ENCODE measurements at places on chromosomes 1 and 21. TPM values are rescaled to one million over a fixed set of nuclear protein-coding genes. Genes with fewer than 3 reads are reported as not detected.

GRCh38 chr21:38959692-38960061 lies 153.9 kb downstream of the ETS2 start:
- no peak overlapping the region for H3K4me3 ChIP-seq
- no peaks in the 10 kb centered on the region for H3K27me3 ChIP-seq
- H3K27ac ChIP-seq, result peak overlapping the region; percentile 50
- no peaks in the 10 kb centered on the region for H3K36me3 ChIP-seq
- H3K4me1 ChIP-seq, result peaks cover 41% of the 10 kb centered on the region

DNA sequence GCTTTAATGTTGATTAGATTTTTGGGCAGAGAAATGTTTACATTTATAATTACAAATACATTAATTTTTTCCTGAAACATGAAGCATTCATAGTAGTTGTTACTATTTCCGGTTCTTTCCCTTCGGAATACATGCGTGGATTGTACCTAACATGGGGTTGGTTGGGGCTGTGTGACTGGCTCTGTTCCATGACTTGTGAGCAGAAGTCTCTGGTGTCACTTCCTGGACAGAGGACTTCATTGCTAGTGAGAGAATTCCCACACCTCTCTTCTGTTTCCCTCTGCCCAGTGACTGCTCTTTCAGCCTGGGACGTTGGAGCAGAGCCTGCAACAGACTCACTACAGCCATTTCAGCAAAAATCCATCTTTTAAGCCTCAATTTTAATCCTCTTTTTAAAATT lies 231.4 kb downstream of the GRIK1 start:
- no peak for DNase-seq
- no peak overlapping the region for H3K4me3 ChIP-seq
- H3K27ac ChIP-seq, result no peak overlapping the region
- no peaks in the 10 kb centered on the region for H3K4me1 ChIP-seq

- H3K27me3 ChIP-seq, result no peaks in the 10 kb centered on the region
- no peak overlapping the region for H3K4me3 ChIP-seq
- no peak overlapping the region for H3K27ac ChIP-seq
- H3K36me3 ChIP-seq, result no peaks in the 10 kb centered on the region
- no peaks in the 10 kb centered on the region for H3K4me1 ChIP-seq
These were observed 143.7 kb downstream of the DNM3 start for GRCh38 chr1:171984850-171985485.

ARHGEF2 gene
- 81.1 TPM for total RNA-seq

DNA sequence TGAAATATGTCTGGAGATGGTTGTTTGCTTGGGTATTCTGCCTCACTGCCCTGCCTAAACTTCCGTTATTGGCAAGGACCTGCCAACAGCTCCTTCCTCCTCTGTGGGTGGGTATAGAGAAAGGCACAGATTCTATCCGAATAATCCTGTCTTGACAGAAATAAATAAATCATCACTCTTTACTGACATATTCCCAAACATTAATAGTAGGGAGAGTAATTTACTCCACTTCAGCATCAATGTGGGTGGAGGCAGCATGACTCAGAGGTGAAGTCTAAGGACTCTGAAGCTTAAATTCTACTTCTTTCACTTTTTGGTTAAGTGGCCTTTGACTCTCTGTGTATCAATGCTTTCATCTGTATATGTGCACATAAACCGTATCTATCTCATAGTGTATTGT lies 2.9 kb downstream of the CD84 start:
- no peak for DNase-seq
- no peaks in the 10 kb centered on the region for H3K36me3 ChIP-seq

DNA sequence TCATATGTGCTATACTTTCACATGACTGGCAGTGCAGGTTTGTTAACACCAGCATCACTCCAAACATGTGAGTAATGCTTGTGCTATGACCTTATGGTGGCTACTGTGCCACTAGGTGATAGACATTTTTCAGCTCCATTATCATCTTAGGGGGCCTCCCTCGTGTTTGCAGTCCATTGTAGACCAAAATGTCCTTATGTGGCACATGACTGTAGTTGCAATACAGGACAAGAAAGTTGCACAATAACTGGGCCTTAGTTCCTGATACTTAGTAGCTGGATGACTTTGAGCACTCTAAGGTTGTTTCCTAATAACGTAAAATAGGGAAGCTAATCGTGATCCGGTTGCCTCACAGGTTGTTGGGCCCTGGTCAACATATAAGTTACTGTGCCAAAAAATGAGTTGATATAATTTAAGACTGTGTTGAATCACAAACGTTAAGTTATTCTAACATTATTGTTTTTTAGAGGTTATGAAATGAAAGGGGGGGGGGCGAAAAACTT lies 511 bp upstream of the SNX27 start:
- H3K36me3 ChIP-seq, result peaks cover 18% of the 10 kb centered on the region
- peaks cover 40% of the 10 kb centered on the region for H3K4me1 ChIP-seq
- H3K27me3 ChIP-seq, result no peaks in the 10 kb centered on the region

DAB1 gene
- not detected for total RNA-seq

GRCh38 chr21:27346041-27346448 lies 379.2 kb upstream of the ADAMTS5 start:
- peak overlapping the region; percentile 56 for H3K27ac ChIP-seq
- no peak overlapping the region for H3K4me3 ChIP-seq
- peaks cover 9% of the 10 kb centered on the region for H3K4me1 ChIP-seq
- H3K36me3 ChIP-seq, result no peaks in the 10 kb centered on the region

DNA sequence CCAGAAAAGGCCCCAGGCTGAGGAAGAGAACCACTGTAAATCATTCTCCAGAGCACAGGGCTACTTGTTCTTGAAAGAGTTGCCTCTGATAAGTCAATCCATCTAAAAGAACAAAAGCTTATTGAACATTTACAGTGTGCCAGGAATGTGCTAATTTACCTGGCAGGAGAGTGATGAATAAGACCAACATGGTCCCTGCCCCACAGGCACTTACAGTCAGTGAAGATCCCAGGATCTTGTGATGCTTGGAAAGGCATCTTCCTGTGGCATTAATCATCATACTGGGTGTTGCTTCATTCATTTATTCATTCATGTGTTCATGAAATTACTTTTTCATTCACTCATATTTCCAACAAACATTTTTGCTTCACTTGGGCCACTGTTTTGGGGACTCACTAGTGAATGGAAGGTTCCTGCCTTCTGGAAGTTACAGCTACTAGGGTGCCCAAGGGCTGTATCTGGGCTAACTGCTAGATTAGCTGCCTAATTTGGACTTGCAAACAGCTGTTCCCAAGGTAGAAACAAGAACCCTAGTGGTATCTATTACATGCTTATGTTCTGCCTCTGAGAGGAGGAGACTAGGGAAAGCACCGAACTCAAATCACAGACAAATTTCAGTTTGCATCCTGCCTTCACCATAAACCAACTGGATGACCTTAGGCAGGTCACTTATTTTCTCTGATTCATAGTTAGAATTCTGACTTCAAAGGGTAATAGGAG lies 133.5 kb downstream of the CLIC6 start:
- H3K36me3 ChIP-seq, result peaks cover 95% of the 10 kb centered on the region
- H3K4me1 ChIP-seq, result peaks cover 5% of the 10 kb centered on the region

ROR1 gene
- 14.8 TPM for total RNA-seq

PGLYRP4 gene
- total RNA-seq, result not detected

DNA sequence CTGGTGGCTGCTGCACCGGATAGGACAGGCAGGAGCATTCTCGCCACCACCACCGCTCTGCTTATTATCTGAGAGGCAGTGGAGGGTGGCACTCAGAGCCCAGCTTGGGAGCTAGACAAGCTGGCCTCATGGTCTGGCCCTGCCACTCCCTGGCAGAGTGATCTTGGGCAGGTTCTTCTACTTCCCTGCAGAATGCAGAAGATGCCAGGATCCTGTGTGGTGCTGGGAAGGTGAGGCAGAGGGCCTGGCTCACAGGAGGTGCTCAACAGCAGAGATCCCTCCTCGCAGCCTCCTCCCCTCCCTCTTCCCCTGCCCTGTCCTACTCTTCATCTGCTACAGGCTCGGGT lies 60.4 kb downstream of the ARHGEF10L start:
- H3K27ac ChIP-seq, result no peak overlapping the region
- H3K27me3 ChIP-seq, result no peaks in the 10 kb centered on the region
- H3K36me3 ChIP-seq, result peaks cover 2% of the 10 kb centered on the region
- H3K4me1 ChIP-seq, result no peaks in the 10 kb centered on the region

DNA sequence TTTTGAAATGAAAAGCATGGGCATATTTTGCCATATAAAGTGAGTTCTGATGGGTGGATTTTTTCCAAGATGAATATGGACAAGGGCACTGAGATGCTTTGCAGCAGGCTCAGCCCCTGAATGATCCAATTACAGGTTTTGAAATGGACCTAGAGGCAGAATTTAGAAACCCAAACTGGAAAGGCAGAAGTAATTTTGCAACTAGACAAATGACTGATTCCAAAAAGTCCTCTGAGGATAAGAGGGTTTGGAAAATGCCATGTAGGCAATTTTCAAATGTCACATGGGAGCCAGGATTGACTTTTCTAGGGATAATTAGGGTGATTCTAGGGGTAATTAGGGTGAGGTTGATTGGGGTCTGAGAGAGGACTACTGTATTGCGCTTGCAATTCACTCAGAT lies 148.9 kb upstream of the ZNF648 start:
- H3K27me3 ChIP-seq, result no peaks in the 10 kb centered on the region
- no peak overlapping the region for H3K4me3 ChIP-seq
- no peaks in the 10 kb centered on the region for H3K4me1 ChIP-seq
- H3K27ac ChIP-seq, result no peak overlapping the region

BRINP2 gene
- total RNA-seq, result not detected

KCNK1 gene
- 0.09 TPM for total RNA-seq

GRCh38 chr1:4736254-4736653 lies 81.8 kb downstream of the AJAP1 start:
- no peak overlapping the region for H3K4me3 ChIP-seq
- no peaks in the 10 kb centered on the region for H3K36me3 ChIP-seq
- H3K27me3 ChIP-seq, result no peaks in the 10 kb centered on the region

LCE1C gene
- total RNA-seq, result not detected

GRCh38 chr1:228669242-228669585 lies 66.1 kb upstream of the RHOU start:
- H3K27me3 ChIP-seq, result peaks cover 6% of the 10 kb centered on the region
- no peak overlapping the region for H3K4me3 ChIP-seq
- H3K4me1 ChIP-seq, result no peaks in the 10 kb centered on the region
- DNase-seq, result peak; percentile 6
- H3K36me3 ChIP-seq, result no peaks in the 10 kb centered on the region
- no peak overlapping the region for H3K27ac ChIP-seq

DNA sequence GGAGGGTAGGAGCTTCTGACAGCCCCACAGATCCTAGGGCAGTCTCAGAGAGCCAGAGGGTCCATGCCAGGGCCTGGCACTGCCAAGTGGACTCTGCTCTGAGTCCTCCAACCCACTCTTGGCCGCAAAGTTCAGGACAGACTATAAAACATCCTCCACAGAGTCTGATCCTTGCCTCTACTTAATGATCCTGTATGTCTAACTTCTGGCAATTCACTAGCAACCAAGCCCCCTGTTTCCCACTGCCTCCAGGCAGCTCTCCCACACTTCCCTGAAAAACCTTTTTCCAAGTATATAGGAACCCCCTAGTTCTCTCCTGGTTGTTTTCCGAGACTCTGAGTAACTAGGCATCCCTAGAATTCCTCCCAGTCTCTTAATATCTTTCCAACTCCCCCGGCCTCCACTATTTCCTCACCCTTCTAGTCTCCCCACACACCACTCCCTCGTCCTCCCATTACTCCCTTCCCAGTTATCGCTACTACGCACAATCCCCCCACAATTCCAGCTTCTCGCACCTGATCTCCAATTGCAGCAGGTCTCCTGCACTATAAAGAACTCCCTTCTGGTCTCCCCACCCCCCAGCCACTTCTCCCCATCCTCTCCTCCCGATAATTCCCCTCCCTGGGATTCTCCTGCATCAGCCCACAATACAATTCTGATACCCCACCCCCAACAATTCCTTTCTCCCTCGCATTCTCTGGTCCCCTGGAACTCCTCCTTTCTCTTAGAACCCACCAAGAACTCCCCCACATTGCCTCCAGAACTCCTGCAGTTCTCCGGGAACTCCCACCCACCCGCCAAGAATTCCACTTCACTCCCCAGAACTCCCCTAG lies 574 bp downstream of the IGSF9 start:
- no peak overlapping the region for H3K27ac ChIP-seq
- H3K27me3 ChIP-seq, result peaks cover 51% of the 10 kb centered on the region
- H3K4me1 ChIP-seq, result peaks cover 7% of the 10 kb centered on the region
- no peak overlapping the region for H3K4me3 ChIP-seq
- DNase-seq, result no peak

DNA sequence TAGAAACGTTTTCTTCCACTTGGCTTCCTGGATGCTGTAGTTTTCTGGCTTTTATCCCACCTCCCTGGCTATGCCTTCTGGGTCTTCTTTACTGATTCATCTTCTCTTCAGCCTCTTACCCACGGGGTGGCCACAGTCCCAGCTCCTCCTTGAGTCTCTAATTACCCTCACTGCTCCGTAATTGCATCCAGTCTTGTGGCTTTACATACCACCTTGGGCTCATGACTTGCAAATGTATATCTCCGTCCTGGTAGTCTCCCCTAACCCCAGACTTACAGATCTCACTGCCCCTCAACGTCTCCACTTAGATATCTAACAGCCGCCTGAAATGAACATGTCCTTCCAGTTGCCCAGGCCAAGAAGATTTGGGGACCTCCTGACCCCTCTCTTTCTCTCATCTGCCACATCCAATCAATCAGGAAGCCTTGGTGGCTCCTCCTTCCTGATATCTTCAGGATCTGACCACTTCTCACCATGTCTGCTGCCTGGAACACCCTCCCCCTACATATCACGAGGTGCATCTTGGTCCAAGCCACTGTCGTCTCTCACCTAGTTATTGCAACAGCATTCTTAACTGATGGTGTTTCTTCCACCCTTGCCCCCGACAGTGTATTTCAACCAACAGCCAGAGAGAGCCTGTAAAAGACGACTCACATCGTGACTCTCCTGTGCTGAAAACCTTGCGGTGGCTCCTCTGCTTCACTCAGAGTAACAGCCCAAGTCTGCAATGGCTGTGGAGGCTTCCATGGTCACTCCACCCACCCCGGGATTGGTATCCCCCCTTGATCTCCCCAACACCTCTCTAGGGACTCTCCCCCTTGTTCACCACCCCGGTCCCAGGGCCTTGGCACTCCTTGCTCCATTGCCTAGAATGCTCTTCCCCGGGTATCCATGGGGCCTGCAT lies 219.0 kb upstream of the POU3F1 start:
- no peak overlapping the region for H3K27ac ChIP-seq
- no peak overlapping the region for H3K4me3 ChIP-seq
- no peaks in the 10 kb centered on the region for H3K4me1 ChIP-seq
- DNase-seq, result no peak
- H3K36me3 ChIP-seq, result no peaks in the 10 kb centered on the region

- peak overlapping the region; percentile 91 for H3K4me3 ChIP-seq
- peaks cover 12% of the 10 kb centered on the region for H3K36me3 ChIP-seq
- peak; percentile 48 for DNase-seq
- peaks cover 8% of the 10 kb centered on the region for H3K4me1 ChIP-seq
- H3K27me3 ChIP-seq, result no peaks in the 10 kb centered on the region
- H3K27ac ChIP-seq, result peak overlapping the region; percentile 100
These were observed 773 bp upstream of the DDX59 start for GRCh38 chr1:200670242-200671118.

- no peak for DNase-seq
- H3K27ac ChIP-seq, result no peak overlapping the region
These were observed 226.3 kb upstream of the B3GALT2 start for GRCh38 chr1:193412748-193413147.

All from SJSA1 (cell line).